Neural crest cell (in vitro differentiated cells): ENCODE measurements at places on chromosomes 3 and 15. TPM values are rescaled to one million over a fixed set of nuclear protein-coding genes. Genes with fewer than 3 reads are reported as not detected.

- DNase-seq: no peak
Measured at GRCh38 chr3:140509534-140509933, 168.3 kb upstream of the TRIM42 start.

GRCh38 chr3:167840247-167840646, 104.7 kb downstream of the SERPINI1 start:
- DNase-seq: no peak

DNA sequence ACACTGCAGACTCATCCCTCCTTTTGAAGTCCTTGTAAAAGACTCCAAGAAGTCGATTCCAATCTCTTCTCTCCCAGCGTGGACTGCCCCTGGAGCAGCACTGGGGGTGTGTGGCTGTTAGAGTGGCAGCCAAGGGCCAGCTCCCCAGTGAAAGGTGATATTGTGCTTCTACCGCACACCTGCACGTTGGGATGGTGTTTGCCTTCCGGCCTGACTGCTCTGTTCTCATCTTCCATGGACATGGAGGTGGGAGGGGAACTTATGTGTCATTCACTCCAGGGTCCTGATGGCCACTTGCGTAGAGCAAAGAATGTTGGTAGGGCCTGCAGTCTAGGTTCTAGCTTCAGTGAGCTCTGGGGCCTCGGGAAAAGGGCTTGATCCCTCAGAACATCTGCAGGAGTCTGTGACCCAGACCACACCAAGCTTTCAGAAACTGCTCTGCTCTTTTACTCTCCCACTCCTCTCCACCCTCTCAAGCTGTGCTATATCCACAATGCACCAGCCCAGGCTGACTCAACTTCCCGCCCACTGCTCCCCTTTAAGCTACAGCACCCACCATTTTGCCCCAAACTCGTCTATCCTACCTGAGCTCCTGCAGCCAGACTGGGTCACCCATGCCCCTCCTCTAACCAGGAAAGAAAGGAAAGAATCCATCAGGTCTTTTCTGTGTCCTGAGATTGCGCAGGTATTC, 31.3 kb downstream of the LIPC start:
- no peak for DNase-seq

- no peak for DNase-seq
Measured at GRCh38 chr3:33211444-33211843, 7.2 kb downstream of the SUSD5 start.

- no peak for DNase-seq
Measured at GRCh38 chr3:153350420-153350819, 188.4 kb downstream of the RAP2B start.

- DNase-seq: no peak
Measured at GRCh38 chr3:41569632-41570305, 370.5 kb downstream of the CTNNB1 start.

Gene MYZAP
- 0.28 TPM in 1 of 2 replicates, not detected in the other for total RNA-seq

DNA sequence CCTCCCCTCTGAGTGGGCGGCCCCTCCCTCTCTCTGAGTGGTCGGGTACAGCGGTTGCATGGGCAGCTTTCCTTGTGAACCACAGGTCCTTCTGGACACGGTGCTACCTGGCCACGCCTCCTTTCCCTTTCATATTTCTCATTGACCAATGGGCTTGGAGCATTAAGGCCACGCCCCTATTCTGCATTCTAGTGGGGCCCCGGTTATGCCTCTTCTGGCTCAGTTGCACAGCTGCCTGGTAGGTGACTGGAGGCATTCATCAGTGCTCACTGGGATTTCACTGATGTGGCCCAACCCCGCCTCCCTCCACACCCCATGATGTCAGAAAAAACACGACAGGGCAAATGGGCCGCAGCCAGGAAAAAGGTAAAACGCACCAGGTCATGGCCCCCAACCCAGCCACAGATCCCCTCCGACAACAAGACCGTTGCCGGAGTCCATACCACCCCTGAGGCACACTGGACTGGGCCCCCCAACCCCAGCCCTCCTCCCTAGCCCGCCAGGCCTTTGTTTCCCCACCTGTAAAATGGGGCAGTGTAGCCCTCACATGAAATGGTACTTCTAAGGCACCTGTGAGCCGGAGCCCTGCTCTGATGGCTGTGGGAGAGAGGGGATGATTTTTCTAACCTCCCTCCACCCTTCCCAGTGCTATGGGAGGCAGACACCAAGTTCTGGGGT, 26.3 kb downstream of the NGRN start:
- no peak for DNase-seq

Gene ADGRG7
- total RNA-seq: not detected in 2 replicates

DNA sequence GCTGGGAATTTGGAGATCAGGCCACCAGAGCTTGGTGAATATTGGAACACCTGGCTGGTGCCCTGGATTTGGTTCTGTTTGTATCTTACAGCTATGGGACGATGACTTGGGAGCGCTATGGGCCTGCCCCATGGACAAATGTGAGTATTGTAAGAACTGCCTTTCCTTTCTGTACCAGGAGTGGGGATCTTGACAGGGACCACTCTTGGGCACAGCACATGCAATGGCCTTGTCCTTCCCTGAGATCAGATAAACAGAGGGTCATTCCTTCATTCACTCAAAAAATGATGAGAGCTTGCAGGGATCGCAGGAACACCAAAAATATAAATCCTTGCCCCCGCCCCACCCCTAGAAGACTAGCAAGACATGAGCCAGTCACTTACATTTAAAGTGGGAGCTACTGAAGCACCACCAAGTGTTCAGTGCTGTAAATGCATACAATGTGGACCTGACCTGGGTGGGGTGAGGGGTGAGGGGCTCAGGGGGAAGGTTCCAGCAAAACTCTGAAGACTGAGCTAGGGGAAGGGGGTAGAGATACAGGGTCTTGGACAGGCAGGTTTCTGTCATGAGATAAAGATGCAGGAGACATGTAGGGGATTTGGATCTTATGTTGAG, 2.7 kb upstream of the CRELD1 start:
- no peak for DNase-seq

DNA sequence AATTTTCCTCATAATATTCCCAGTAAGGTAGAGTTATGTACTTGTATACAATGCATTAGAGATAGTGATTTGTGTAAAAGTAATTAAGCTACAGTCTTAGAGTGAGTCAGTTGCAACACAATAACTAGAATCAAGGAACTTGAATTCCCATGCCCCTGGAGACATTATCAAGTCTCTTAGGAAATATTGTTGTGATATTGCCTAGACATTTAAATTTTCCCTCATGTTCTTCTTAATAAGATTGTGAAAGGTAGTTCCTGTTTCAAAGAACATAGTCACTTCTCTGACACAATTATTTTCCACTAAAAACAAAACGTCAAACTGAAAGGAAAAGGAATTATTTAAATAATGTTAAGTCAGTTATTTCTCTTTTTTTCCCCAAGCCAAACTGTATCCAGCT, 13.0 kb upstream of the ATP1B3 start:
- DNase-seq: no peak

Gene OR5H6
- not detected in 2 replicates for total RNA-seq

DNA sequence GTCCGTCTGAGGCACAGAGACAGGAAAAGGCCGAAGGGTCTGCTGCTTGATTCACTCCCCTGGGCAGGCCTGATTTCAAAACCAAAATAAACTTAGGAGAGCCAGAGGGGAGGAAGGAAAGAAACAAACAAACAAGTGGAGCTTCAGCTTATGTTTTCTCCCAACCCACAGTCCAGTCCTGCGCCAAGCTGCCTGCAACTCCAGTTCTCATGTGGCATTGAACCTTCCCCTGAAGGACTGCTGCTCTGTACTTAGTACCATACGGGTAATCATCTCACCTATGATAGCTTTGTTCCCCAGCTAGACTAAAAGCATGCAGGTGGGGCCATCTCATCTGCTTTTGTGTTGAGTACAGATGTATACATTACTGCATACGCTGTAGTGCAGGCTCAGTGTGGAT, 236.4 kb downstream of the THRB start:
- no peak for DNase-seq

DNA sequence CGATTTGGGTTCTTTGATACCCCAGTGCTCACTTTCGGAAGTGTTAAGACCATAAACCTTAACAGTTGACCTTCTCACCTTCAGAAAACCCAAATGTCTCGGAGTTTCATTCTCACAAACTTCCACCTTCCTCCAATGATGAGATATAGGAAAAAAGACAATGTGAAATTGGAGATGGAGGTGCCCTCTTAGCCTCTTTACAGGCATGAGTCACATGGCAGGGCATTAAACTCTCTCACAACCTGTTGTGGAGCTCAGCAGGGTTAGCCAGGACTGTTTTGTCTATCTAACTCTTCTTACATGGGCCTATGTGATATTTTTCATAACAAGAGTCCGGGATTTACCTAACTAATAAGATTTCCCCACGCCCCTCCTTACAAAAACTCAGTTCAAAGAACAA, 10.7 kb downstream of the AGTR1 start:
- no peak for DNase-seq

GRCh38 chr15:100400996-100401395, 59.2 kb upstream of the ADAMTS17 start:
- no peak for DNase-seq

DNA sequence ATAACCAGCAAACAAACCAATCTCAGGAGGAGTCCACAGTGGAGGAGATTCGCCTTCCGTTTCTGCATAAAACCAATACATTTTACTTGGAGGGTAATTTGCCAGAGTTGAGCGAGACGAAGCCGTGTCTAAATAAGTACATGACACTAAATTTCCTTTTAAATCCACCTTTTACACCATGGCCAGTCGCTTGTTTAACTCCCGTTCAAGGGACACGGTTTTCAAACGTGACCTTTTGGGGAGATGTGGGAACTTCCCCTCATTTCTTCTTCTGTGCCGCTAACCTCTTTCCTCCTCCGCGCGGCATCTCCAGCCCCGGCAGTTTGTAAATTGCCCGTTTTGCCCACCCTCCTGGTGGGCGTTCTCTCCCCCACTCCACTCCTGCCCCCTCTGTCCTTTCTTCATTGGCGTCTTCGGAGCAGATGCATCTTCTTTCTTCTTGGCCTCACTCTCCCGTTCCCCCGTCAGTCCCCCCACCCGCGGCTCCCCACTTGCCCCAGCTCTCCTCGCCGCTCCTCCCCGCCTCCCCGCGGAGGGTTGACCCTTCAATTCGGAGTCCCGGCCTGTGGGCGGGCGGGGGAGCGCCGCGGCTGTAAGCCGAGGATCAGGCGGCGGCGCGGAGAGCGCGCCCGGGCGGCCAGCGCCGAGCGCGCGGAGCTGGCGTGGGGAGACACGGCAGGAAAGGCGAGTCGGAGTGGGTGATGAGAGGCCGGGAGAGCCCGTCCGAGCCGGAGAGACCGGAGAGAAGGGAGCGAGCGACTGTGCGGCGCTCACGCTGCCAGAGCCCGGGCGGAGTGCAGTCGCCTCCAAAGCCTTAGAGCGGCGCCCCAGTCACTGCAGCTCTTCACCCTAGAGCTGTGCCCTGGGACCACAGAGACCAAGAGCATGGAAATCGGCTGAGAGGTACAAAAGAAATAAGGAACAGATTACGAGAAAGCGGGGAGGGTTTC, at the start of gene NLGN1:
Gene NLGN1 (plus strand): TSS at position 584 of the 950 bp plus-strand sequence.
- peak; percentile 63 for DNase-seq

DNA sequence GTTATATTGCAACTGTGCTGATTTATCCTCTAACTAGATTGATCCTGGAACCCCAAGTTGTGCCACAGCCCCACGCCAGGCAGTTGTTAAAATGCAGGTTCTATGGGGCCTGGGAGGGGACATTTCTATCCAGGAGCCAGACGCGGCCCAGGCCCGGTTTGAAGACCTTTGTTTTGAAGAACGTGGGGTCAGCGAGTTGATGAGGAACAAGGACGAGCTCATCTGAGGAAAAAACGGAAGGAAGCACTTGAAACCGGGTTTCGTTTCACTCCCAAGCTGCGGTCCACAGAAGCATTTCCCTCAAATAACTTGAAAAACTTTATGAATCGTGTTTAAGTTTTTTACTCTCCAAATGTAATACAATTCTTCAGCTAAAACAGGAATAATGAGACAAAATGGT, 76.4 kb downstream of the CHSY1 start:
- no peak for DNase-seq

GRCh38 chr3:113844622-113845222, 6.1 kb downstream of the GRAMD1C start:
- no peak for DNase-seq

GRCh38 chr3:115251509-115251908, 104.4 kb upstream of the ZBTB20 start:
- DNase-seq: no peak

- no peak for DNase-seq
Measured at GRCh38 chr3:127525373-127525772, 65.2 kb downstream of the TPRA1 start.

DNA sequence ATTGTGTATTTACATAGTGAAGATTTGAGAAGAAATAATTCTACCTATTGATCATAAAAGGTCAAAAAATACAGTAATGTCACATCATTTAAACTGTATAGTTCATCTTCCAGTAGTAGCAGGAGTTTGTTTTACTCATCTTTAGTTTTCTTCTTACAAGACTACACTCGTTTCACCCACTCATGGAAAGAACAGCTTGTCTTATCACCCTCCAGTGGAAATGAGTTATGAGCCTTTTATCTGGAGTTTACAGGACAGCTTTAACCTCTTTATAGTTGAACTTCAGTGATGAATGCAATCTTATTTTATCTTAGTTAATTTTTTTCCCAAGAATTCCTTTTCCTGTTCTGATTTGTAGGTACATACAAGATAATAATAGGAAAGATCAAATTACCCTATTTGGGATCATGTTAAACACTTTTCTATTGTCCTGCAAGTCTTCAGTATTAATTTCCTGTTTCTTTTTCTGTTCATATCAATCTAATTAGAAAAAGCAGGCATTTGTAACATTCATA, 36.8 kb downstream of the RBMS3 start:
- no peak for DNase-seq

DNA sequence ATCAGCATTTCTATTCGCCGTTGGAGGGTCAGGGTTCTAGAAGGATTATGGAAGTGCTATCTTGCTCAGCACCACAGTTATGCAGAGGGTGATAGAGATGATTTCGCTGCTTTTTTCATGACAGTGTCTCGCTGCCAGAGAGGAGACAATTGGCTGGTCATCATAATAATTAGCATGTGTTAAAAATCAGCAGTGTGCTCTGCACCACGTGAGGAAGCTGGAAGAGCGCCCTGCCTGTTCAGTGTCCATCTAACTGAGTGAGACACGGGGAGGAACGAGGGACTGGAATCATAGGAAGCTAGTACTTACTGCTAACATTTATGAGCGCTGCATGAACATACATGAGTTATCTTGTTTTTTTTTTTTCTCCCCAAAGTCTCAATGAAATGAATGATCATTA, 116.2 kb upstream of the PLAAT1 start:
- no peak for DNase-seq

- DNase-seq: no peak
Measured at GRCh38 chr3:113560271-113560670, 27.9 kb downstream of the SIDT1 start.

Gene LRRN1
- 77.6 and 85.2 TPM in 2 replicates for total RNA-seq

Gene ACSBG1
- total RNA-seq: 4.9 and 5.5 TPM in 2 replicates

DNA sequence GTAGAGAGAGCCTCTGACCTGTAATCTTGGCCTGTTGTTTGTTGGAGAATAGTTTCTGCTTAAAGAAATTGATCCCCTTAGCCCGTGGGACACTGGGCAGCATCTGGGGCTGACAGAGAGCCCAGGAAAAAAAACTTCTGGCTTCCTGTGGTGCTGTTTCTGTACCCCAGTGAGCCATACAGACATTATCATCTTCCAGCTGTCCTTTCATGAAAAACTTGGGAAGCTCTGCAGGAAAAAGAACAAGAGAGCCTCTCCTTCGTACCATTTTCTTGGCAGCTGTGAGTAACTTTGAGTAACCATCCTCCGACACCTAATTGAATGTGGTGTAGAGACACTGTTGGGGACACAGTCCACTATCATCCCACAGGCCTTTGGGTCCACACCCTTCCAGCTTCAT, 333.0 kb downstream of the SHQ1 start:
- DNase-seq: no peak
